ENCODE measurements at places on chromosomes 6 and 20.

DNA sequence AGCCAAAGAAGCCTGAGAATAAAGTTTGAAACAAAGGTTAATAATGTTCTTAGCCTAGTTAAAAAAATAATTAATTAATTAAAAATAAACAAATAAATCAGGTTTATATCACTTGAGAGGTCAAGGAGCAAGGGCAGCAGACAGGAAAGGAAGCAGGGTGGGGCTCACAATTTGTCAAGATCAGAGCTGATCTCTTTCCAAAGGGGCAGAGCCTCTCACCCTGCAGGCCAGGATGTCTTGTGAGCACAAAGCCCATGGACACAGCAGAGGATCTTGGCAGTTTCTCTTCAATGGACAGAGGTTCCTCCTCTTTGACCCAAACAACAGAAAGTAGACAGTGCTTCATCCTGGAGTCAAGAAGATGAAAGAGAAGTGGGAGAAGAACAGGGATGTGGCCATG is 14.9 kb downstream of the ULBP1 start:
- no peak for DNase-seq

DNA sequence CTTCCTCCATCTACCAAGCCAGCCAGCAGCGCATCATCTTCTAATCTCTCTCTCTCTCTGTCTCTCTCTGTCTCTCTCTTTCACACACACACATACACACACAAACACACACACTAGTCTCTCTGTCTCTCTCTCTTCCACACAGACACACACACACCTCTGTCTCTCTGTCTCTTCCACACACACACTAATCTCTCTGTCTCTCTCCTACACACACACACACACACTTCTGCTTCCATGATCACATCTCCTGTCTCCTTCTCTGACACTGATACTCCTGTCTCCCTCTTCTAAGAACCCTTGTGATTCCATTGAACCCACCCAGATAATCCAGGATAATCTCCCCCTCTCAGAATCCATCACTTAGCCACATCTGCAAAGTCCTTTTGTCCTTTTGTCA is 181.3 kb downstream of the NFATC2 start:
- no peak for DNase-seq

DNA sequence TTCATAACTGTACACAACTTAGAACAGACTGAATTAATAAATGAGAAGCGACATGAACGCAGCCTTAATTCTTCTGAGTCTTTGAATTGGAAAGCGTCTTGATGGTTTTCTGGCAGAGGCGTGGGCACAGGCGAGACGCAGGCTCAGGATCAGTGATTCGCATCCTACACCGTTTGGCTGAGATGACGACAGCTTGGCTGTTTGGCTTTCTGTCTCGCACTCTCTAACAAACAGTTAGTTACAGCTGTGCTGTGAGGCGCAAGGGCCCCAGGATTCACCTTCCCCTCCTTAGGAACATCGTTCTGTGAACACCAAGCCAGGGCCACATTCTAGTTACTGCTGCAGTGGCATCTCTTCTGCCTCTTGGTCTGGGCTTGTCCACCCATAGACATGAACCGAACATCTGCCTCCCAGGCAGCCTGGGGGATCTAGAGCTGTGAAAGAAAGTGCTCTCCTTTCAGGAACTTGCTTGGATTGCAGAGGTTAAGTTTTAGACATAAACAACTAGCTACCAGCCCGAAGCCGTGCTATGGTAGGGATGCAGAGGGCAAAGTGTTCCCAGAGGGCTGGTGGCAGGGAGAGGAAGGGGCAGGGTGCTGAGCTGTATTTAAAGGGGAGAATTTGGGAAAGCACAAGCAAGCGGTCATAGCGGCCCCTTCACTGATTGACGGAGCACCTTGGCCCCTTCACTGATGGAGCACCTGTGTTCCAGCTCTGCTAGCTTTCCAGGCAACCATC is 49.6 kb downstream of the TCP11 start:
- no peak for DNase-seq

DNA sequence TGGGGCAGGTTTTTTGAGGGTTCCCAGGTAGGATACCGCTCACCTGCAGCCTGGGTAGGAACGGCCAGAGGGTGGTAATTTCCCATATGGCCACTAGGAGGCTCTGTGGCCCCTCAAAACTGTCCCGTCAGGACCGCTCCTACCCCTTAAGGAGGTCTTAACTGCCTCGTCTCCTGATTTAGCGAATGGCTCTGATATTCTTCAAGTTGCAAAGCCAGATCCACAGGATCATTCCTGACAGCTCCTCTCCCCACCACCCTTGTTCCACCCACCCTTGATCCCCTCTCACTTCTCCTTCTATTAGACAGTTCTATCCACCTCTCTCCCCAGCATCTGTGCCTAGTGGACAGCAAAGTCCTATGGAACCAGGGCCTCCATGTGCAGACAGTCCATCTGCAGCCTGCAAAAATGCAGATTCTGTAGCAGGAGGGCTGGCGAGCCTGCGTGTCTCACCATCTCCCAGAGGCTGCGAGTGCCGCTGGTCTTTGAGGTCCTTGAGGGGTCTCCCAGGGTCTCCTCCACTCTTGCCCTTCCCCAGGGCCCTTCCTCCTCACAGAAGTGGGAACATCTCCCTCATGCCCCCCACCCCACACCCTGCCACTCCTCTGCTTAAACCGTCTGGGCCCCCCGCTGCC is 34.3 kb upstream of the ZBP1 start:
- peak; percentile 52 for DNase-seq

GRCh38 chr6:129996387-129996786 is 22.0 kb upstream of the L3MBTL3 start:
- DNase-seq = no peak

- no peak for DNase-seq
These were observed 5.5 kb upstream of the NTSR1 start for GRCh38 chr20:62702895-62703852.

DNA sequence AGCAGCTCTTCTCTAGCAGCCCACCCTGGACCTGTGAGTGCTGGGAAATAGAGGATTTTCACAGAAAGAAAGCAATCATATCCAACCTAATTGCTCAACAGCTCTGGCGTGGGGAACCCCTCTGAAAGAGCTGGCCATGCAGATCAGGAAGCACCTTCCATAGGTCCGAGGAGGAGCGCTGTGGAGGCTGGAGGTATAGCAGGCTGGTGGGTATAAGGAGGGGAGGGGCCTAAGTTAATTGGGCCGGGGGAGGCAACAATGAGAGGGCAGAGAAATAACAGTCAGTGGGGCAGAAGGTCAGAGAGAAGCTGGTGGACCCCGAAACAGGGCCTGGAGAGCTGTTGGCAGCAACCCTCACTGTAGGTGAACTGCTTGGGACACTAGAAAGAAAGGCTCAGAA is 40.8 kb downstream of the SNRNP48 start:
- no peak for DNase-seq

- DNase-seq = no peak
These were observed 4.4 kb upstream of the CCDC28A start for GRCh38 chr6:138769102-138769676.

DNA sequence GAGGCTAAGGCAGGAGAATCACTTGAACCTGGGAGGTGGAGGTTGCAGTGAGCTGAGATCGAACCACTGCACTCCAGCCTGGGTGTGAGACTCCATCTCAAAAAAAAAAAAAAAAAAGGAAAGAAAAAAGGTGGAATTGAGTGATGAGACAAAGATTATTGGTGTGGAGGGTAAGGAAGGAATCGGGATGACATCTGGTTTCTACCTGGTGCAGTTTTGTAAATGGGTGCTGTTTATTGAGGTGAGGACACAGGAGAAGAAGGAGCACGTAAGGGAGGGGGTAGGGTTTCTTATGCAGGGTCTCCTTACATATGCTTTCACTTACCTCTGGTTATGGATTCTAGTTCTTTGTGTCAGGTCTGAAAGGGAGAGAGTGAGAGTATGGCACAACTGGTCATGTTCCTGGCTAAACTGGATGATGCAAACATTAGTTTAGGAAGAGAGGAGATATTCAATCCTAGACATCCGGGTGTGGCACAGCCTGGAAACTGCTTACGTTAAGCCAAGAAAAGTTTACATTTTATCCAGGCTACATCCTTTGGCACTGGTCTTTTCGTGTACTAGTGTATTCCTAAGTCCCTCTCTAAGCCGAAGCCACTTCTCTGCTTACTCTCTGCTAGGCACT is 5.4 kb downstream of the RALY start:
- no peak for DNase-seq

DNA sequence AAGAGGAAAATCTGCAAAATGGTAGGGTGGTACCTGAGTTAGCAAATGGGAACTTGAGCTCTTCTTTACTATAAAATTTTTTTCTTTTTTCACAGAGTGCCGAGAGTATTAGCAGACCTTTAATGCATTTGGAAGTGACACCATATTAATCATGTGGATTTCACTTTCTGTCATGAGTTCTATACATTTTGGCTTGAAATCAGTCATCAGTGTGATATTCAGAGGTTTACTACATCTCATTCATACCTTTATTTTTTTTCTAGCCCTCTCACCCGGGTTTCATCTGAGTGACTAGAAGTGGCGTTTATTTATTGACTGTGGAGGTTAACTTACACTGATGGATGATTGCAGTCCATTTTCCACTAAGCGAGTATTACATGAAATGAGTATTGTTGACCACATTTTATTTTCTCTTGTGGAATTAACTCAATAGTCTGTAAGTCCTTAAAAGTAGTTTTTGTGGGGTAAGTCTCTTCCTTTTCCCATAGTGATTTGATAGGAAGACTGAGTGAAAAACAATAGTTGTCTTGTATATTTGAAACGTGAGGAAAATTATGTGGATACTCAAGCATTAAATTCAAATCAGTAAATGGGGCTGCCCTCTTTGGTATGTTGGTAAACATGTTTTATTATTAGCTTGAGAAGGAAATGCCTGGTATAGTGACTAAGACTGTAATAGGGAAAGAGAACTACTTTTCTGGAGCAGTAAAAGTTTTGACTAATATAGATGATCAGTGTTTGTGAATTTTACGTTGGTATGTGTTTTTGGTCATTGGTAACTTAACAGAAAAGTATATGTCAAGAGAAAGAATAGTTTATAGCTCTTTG is 55.5 kb downstream of the JARID2 start:
- no peak for DNase-seq

DNA sequence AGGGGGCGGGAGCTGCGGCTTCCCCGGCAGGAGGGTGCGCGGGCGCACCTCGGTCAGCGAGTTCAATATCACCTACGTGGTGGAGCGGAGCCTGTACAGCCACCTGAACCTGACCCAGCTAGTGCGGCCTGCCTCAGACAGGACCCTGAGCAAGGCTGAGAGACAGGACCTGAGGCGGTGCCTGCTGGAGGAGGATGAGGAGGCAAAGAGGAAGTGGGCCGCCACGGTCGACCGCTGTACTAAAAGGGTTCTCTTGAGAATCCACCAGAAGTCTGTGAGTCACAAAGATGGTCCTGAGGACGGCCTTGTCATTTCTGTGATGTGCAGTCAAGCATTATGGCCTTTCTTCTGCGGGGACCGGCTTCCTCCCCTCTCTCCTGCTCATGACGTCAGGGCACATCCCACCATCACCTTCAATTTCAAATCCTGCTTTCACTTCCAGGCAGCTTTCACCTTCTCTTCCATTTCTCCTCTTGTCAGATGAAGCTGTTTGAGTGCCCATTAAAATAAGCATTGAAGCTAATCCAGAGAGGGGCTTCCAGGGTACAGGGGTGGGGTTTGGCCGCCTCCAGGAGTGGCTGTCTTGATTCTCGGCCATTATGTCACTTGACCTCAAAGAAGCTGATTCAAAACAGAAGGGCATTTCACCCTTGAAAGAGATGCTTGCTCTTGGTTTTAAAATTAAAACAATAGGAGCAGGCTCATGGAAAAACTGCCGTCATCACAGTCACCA is 177.6 kb downstream of the SASH1 start:
- no peak for DNase-seq

DNA sequence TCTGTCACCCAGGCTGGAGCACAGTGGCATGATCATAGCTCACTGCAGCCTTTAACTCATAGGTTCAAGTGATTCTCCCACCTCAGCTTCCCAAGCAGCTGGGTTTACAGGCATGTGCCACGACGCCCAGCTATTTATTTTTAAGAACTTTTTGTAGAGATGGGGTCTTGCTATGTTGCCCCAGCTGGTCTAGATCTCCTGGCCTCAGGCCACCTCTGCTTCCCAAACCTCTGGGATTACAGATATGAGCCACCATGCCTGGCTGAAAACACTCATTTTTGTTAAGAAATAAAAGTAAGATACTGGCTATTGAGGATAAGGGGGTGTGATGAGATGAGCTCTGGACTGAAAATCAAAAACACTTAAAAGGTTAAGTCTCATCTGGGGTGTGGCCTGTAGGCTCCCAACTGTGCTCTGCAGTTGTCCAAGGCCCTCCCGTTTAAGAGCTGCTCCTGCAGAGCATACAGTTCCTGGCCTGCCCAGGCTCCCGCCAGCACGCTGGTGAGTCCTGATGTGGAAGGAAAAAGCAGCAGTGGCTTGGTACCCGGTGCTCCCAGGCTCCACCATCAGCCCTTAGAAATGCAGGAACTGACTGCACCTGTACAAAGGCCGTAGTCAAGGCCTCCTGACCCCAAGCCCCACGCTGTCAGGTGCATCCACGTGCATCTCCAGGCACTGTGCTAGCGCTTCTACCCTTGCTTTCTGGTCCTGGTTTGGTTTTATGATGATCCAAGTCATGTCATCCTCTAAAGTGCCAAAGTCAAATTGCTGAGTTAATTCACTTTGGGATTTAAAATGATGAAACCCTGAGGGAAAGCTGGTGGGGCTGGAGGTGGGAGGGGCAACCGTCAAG is 111.5 kb downstream of the TMEM242 start:
- no peak for DNase-seq

DNA sequence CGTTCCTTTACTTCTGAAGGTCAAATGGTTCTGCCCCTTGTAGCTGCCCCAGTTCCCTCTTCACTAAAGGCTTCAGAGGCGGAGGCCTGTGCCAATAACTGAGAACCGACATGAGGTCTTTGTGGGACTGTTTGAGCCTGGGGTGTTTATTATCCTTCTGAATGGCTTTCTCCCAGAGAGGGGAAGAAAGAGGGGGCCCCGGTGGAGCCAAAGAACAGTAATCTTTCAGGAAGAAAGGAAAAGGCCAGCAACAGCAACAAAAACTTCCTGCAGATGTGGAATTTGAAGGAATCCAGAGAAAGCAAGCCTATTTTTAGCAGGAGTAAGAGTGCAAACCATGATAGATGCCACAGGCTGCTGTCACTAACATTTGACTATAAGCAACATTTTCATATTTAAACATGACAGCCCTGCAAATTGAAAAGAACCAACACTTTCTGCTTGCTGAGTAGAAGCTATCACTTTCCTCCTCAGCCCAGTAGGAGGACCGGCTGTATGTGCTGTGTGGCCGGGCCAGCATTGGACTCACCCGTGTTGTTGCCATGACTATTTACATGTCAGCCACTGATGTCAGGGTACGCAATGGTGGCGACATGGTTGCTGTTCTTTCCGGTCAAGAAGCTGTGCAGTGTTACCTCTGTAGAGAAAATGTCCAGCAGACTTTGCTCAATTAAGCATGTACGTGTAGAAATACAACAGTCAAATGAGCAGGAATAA is 121.3 kb downstream of the SOBP start:
- no peak for DNase-seq

- no peak for DNase-seq
These were observed 91.8 kb upstream of the TNFAIP3 start for GRCh38 chr6:137775227-137775626.

DNA sequence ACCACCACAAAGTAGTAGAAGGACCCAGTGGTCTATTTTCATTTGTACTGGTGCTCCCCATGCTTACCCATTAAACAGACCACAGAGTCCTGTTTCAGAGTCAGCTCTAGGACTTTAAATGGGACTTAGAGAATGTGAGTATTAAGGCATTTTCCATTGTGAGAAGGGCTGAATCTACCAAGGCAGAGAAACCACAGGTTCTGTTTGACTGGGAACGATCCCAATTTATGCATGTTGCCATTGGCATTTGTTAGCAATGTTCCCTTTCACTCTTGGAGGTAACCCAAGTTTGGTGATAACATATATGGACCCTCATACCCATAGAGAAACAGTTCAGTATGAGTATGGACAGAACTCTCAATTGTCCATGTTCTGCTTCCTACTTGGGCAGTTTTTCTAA is 672.8 kb downstream of the KIF16B start:
- DNase-seq = no peak

Data from right renal pelvis (tissue), 4 donors.